Stimulated activated naive CD4-positive, alpha-beta T cell (primary cell): ENCODE measurements at places on chromosomes 3 and 15.

GRCh38 chr3:141021261-141021660, 29.9 kb upstream of the SPSB4 start:
- DNase-seq, result no peak

- no peak for DNase-seq
These were observed 311.3 kb downstream of the PLCL2 start for GRCh38 chr3:17195856-17196604.

GRCh38 chr3:99418709-99419108, 219.7 kb upstream of the COL8A1 start:
- DNase-seq, result no peak

GRCh38 chr15:97126553-97127233, 796.2 kb downstream of the NR2F2 start:
- no peak for DNase-seq

GRCh38 chr15:94015324-94015723, 216.0 kb upstream of the MCTP2 start:
- DNase-seq, result no peak

DNA sequence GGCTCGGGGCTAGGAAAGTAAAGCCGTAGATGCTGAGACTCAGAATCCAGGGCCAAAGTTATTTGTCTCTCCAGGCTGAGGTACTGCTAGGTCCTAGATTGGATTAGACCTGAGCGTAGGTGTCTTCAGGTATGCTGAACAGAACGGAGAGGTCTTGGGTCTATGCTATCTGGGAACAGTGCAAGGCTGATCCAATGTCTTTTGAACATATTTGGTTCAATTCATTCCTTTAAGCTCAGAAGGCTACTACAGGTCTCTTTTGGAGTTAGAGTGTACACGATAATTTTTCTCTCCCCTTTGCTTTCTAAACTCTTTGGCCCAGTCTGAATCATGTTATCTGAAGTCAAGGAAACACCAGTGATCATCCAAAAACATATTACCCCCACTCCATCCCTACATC, 137.5 kb upstream of the TBL1XR1 start:
- DNase-seq, result no peak

DNA sequence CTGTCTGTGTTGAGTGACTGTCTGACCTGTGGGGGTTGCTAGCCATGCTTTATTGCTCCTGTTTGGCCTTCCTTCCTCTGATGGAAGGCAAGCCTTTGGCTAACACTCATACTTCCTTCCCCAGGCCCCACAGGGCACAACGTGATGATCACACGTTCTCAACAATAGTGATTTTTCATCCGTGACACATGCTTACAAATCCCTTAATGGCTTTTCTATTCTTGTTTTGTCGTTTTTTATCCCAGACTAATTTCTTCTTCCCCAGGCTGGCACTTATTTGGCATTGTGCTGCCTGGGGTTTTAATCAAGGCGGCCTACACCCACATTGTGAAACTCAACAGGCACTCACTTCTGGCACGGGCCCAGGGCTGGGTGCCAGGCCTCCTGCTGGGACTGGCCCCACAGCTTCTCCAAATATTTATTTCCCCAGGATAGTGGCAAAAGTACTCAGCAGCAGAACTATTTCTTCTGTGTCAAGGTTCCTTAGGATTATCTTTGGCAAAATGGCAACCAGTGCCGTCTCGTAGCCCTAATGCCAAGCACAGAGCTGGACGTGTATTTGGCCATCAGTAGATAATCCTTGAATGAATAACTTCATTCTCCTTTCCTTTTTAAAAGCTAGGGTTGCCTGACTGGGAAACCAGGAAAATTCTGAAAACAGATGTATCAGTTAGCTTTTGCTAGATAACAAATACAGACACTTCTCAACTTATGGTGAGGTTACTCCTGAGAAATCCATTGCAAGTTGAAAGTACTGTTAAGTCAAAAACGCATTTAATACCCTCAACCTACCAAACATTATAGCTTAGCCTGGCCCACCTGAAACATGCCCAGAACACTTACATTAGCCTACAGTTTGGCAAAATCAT, 30.6 kb downstream of the CMTM7 start:
- no peak for DNase-seq

DNA sequence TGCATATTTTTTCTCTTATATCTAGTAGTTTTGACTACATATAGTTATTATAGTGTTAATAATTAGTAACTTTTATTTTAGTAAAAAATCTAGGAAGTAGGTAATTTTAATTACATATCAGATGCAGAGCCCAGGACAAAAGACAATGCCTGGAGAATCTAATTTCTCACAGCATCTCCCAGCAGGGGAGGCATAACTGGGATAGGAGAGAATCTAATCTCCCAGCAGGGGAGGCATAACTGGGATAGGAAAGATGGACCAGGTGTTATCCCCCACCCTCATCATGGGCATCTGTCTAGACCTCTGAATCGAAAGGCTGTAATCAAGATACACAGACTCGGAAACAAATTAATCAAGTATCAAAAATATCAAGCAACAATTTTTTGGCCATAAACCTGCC, 58.2 kb downstream of the OSTN start:
- no peak for DNase-seq

DNA sequence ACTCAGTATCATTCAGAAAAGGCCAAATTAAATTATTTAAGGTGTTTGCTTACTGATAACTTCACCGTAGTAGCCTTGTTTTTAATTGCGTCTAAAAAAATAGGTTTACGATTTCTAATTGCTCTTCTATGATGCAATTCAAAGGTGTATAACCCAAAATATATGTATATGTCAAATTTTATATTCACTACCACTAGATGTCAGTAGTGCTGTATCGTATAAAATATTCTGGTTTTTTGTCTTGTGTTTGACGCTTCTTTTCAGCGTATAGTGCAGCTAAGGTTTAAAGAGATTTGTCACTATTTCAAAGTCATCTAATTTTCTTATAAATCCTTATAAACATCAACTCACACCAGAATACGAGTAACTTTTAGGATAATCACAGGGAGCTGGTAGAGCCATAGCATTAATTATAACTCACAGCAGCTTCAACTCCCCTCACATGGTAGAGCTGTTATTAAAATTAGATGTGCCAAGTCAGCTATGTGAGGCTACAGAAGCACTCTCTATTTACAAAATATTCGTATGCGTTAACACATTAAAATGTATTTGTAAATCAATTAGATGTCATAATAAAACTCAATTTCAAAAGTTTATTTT, 3.5 kb downstream of the PFN2 start:
- DNase-seq, result peak; percentile 43

- DNase-seq, result no peak
These were observed 22.0 kb downstream of the OR5H15 start for GRCh38 chr3:98188545-98188944.

DNA sequence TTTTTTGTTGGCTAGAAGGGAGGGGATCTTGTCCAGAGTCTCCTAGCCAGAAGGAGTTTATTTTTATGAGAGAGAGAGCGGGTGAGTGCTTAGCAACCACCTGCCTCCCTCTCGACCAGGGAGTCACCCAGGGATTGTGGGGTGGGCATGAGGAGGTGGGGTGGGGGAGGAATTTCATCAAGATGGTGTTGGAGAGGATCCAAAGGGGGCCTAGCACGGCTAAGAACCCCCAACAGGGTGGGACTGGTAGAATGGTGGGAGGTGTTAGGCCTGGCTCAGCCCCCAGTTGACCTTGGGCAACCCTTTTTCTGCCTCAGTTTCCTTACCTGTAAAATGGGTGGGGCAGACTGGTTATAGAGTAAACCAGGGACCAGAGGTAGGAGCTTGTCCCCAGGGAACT, 1.8 kb downstream of the SLC6A6 start:
- no peak for DNase-seq

GRCh38 chr3:40523781-40524180, 979 bp upstream of the ZNF621 start:
- no peak for DNase-seq

DNA sequence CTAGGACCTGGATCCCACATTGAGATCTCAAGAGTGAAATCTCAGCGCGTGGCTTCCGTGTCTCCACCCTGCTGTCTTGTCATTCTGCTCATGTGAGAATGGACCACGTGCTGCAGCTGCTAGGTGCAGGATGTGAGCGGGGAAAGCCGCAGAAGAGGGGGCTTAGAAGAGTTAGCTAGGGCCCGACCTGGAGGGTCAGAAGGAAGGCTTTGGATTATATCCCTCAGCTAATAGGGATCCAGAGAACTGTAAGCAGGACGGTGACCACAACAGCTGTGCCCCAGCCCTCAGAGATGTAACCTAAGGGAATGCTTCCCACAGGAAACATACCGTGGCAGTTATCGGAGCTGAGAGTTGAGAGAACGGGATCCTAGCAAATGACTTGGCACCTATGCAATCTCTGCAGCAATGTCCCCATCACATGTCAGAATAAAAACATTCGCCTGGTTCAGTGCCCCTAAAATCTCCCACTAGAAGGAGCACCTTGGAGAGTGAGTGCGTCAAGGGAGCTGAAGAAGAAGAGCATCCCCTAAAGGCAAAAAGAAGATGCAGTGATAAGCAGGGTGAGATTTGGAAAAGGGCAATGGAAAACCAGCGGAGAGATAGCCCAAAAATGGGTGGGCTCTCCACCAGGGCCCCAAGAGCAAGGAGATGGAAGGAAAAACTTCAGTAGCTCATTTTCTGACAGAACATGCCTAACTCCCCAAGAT, 76.9 kb upstream of the ST8SIA2 start:
- no peak for DNase-seq

GRCh38 chr15:85642693-85643066, 152.0 kb downstream of the KLHL25 start:
- DNase-seq, result no peak
